ENCODE measurements at places on chromosomes 2 and 18. TPM values are rescaled to one million over a fixed set of nuclear protein-coding genes. Genes with fewer than 3 reads are reported as not detected.

GRCh38 chr2:119739580-119740255, 20.0 kb upstream of the PTPN4 start:
- no peak for DNase-seq

- DNase-seq = no peak
Measured at GRCh38 chr2:231376857-231377256, 18.7 kb upstream of the B3GNT7 start.

Gene ELOA2
- not detected for total RNA-seq

Gene LAMA1
- total RNA-seq = 9.6 TPM
